Activated CD4-positive, alpha-beta T cell treated with anti-CD3 and anti-CD28 coated beads, Interleukin-2, amount 10 ng/mL, durations not matched to agents 24 days and 14 days (primary cell): ENCODE measurements at places on chromosomes 3 and 15. TPM values are rescaled to one million over a fixed set of nuclear protein-coding genes. Genes with fewer than 3 reads are reported as not detected.

- no peaks in the 10 kb centered on the region for H3K36me3 ChIP-seq
- DNase-seq, result no peak
- H3K4me1 ChIP-seq, result peaks cover 8% of the 10 kb centered on the region
- H3K27me3 ChIP-seq, result peaks cover 7% of the 10 kb centered on the region
- no peak overlapping the region for H3K27ac ChIP-seq
- no peak overlapping the region for H3K4me3 ChIP-seq
Measured at GRCh38 chr3:171851660-171852058, 8.5 kb downstream of the TMEM212 start.

C3orf49 gene
- not detected in 2 replicates for total RNA-seq

DNA sequence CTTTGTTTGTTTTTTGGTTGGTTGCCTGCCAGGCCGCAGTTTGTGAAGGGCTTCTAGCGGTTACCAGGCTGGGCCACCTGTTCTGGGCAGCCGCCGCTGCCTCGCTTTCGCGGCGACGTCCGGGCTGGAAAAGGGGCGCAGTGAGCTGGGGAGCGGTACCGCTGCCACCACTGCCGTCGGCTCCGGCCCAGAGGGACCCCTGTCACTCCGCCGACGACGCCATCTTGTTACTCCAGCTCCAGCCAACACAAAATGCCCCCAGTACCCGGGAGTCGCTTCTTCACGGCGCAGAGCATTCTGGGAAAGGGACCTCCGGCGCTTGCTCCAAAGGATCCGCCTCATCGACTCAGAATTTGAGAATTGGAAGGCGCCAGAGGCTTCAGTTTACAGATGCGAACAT is 238.8 kb downstream of the CDIN1 start:
- no peaks in the 10 kb centered on the region for H3K4me1 ChIP-seq
- H3K36me3 ChIP-seq, result no peaks in the 10 kb centered on the region
- no peaks in the 10 kb centered on the region for H3K27me3 ChIP-seq
- H3K4me3 ChIP-seq, result no peak overlapping the region
- no peak for DNase-seq

GRCh38 chr3:167288737-167289136 is 91.4 kb downstream of the ZBBX start:
- H3K4me1 ChIP-seq, result no peaks in the 10 kb centered on the region
- no peak overlapping the region for H3K4me3 ChIP-seq
- DNase-seq, result no peak
- no peaks in the 10 kb centered on the region for H3K27me3 ChIP-seq

DNA sequence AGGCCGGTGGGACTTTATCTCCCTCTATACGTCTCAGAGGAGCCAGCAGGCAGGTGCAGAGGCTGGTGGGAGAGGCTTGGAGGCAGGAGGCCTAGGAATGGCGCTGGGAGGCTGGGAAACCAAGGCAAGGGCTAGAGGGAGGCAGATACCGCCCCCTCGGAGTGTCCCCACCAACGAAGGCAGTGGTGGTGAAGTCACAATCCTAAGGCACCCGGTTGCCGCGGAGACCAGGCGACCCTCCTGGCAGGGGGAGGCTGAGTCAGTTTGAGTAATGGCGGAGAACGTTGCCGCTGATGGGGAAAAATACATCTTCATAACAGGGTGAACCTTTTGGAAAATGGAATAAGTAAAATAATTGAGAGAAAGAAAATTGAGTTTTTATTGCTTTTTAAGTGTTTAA is 29.9 kb upstream of the CACNA2D2 start:
- no peak overlapping the region for H3K27ac ChIP-seq
- DNase-seq, result no peak
- H3K27me3 ChIP-seq, result peaks cover 61% of the 10 kb centered on the region
- H3K4me1 ChIP-seq, result peaks cover 1% of the 10 kb centered on the region

GRCh38 chr3:59542276-59542675 is 492.5 kb upstream of the CFAP20DC start:
- no peaks in the 10 kb centered on the region for H3K36me3 ChIP-seq
- H3K4me1 ChIP-seq, result peaks cover 12% of the 10 kb centered on the region
- no peak overlapping the region for H3K27ac ChIP-seq
- no peak for DNase-seq
- no peaks in the 10 kb centered on the region for H3K27me3 ChIP-seq

DNA sequence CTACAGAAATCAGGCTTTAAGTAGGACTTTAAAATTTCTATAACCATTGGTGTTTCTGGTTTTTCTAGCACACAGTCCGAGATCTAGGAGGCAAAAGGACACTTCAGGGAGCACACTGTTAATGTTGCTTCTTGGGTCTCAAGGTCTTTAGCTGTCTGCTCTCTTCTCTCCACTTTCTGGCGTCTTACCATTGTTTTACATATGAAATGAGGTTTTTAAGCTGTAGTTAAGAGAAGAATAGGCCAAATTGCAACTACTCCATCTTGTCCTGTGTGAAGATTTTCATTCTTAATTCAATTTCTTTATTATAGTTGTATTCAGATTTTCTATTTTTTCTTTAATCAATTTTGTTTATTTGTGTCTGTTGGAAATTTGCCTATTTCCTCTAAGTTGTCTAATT is 151.4 kb downstream of the WNT7A start:
- H3K27me3 ChIP-seq, result peaks cover 26% of the 10 kb centered on the region
- no peaks in the 10 kb centered on the region for H3K36me3 ChIP-seq
- H3K27ac ChIP-seq, result no peak overlapping the region
- H3K4me3 ChIP-seq, result no peak overlapping the region

GRCh38 chr3:169836078-169836941 is 23.6 kb upstream of the LRRC34 start:
- no peak for DNase-seq
- H3K4me1 ChIP-seq, result no peaks in the 10 kb centered on the region
- H3K4me3 ChIP-seq, result no peak overlapping the region
- no peak overlapping the region for H3K27ac ChIP-seq
- H3K36me3 ChIP-seq, result no peaks in the 10 kb centered on the region

ATP13A4 gene
- total RNA-seq, result 0.88 and 2.1 TPM in 2 replicates

GRCh38 chr3:141828890-141829289 is 47.6 kb upstream of the ATP1B3 start:
- H3K4me1 ChIP-seq, result no peaks in the 10 kb centered on the region
- H3K36me3 ChIP-seq, result no peaks in the 10 kb centered on the region
- no peak for DNase-seq
- H3K4me3 ChIP-seq, result no peak overlapping the region
- H3K27ac ChIP-seq, result no peak overlapping the region

DNA sequence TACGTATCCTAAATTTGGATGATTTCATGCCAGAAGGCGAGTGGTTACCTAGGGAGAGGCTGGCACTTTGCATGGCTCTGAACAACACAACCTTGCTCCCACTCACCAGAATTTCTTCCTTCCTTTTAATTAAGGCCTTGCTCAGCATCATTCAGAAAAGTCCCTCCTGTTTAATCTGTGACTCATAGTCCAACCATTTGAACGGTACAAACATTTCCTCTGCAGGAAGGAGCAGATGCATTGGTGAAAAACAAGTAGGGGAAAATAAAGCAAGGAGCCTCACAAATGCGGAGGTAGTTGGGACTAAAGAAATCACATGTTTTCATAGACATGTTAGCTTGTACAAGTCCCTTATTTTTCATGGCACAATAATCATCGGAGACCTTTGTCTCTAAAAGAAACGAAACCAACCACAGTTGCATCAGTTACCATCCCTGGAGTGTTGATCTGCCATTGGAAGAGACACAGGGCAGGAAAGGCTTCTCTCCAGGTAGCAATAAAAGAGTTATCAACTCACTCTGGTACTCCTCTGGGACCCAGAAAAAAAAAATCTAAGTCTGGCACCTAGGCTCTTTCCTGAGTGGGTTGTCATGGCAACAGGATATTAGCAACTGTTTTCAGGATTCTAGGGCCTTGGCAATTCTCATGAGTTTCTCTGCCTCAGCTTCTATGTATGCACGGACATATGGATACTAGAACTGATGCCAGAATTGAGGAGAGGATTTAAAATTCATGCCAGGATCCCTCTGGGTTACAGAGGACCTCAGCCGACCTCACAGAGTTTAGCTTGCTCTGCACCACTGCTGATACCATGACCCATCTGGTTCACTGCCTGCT is 255.4 kb upstream of the ARPP21 start:
- no peak overlapping the region for H3K27ac ChIP-seq
- no peaks in the 10 kb centered on the region for H3K27me3 ChIP-seq
- H3K4me3 ChIP-seq, result no peak overlapping the region
- no peaks in the 10 kb centered on the region for H3K4me1 ChIP-seq

DNA sequence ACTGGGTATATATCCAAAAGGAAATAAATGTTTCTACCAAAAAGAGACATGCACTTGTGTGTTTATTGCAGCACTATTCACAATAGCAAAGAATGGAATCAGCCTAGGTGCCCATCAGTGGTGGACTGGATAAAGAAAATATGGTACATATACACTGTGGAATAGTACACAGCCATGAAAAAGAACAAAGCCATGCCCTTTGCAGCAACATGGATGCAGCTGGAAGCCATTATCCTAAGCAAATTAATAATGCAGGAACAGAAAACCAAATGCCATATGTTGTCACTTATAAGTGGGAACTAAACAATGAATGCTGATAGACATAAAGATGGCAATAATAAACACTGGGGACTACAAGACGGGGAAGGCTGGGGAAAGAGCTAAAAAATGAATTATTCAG is 102.9 kb downstream of the RPL39L start:
- H3K4me1 ChIP-seq, result peaks cover 51% of the 10 kb centered on the region
- no peak overlapping the region for H3K4me3 ChIP-seq
- no peak for DNase-seq
- no peaks in the 10 kb centered on the region for H3K27me3 ChIP-seq

DNA sequence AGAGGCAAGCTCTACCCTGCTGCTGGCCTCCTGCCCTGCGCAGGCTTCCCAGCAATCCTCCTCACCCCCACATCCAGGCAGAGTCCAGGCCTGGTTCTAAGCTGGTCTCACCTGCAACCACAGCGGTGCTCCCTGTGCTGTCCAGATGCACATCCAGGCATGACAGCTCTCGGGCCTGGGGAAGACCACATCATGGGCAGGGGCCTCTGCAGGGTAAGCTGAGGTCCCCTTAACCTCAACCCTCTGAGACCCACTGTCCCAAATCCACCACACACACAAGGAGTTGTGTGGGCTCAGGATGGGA is 10.8 kb downstream of the PLA2G4D start:
- H3K36me3 ChIP-seq, result no peaks in the 10 kb centered on the region
- H3K4me3 ChIP-seq, result no peak overlapping the region
- peaks cover 3% of the 10 kb centered on the region for H3K4me1 ChIP-seq
- peaks cover 12% of the 10 kb centered on the region for H3K27me3 ChIP-seq
- DNase-seq, result no peak
- no peak overlapping the region for H3K27ac ChIP-seq

DNA sequence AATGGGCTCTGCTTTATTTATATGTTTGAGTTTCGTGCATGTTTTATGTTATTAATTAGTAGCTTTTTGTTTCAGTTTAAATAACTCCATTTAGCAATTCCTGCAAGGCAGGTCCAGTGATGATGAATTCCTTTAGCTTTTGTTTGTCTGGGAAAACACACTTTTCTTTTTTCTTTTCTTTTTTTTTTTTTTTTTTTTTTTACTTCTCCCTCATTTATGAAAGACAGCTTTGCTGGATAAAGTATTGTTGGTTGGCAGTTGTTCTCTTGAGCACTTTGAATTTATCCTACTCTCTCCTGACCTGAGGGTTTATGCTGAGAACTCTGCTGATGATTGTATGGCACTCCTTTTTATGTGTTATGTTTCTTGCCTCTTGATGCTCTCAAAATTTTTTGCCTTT is 35.7 kb downstream of the TMEM39A start:
- DNase-seq, result no peak
- no peaks in the 10 kb centered on the region for H3K27me3 ChIP-seq
- no peak overlapping the region for H3K27ac ChIP-seq
- no peak overlapping the region for H3K4me3 ChIP-seq
- no peaks in the 10 kb centered on the region for H3K4me1 ChIP-seq

TMEM158 gene
- total RNA-seq, result 0.44 and 0.66 TPM in 2 replicates

DNA sequence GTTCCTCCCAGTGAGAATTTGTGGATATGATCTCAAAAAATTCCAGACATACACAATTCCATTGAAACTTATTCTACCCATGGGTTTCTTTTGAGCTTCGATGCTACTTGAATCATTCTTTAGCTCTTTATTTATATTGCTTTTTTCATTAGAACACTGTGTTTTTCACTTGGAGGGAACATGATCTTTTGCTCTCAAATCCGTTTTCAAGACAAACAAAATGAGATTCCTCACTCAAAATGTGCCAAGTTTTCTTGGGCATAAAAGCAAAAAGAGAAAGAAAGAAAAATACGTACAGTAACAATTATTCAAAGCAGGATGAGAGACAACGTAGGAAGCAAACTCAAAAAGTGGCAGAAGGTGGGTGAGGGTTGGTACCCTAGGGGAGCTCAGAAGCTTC is 118.8 kb upstream of the PDZRN3 start:
- no peak overlapping the region for H3K27ac ChIP-seq
- no peaks in the 10 kb centered on the region for H3K27me3 ChIP-seq
- no peak overlapping the region for H3K4me3 ChIP-seq
- H3K4me1 ChIP-seq, result no peaks in the 10 kb centered on the region

NTRK3 gene
- 0.37 and 1.6 TPM in 2 replicates for total RNA-seq

GRCh38 chr3:141391991-141392316 is 23.6 kb downstream of the ZBTB38 start:
- H3K27me3 ChIP-seq, result peaks cover 12% of the 10 kb centered on the region
- no peak overlapping the region for H3K4me3 ChIP-seq
- no peaks in the 10 kb centered on the region for H3K36me3 ChIP-seq
- H3K4me1 ChIP-seq, result peaks cover 9% of the 10 kb centered on the region

DNA sequence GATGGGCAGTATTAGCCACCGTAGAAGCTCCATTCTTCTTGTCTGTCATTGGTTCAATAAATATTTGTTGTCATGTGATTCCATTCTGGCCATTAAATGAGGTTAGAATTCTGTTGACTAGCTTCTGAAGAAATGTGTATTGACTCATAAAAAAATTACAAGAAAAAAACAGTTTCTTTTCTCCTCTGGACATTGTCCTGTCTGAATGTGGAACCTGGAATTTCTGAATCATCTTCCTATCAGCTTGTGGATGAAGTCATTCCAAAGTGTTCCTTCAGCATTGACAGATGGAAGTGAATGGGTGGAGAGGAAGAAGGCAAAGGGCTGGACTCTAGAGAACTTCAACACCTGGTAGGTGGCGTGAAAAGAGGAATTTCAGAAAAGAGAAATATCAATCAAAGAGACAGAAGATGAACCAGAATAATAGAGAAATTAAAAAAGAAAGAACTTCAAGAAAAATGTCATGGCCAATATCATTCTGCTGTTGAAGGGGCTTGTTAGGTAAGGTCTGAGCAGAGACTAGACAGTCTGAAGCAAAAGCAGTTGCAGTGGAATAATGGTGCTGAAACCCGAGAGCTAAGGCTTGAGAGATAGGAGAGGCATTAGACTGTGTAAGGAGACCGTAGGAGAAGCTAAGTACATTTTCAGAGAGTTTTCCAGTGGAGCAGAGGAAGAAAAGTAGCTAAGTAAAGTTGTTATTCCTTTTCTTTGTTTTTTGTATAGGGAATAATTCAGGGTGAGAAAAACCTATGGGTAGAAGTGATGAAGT is 806.6 kb downstream of the SQOR start:
- H3K27ac ChIP-seq, result no peak overlapping the region
- DNase-seq, result no peak
- no peaks in the 10 kb centered on the region for H3K36me3 ChIP-seq
- H3K4me3 ChIP-seq, result no peak overlapping the region

PAK6 gene
- 0.33 and 0.54 TPM in 2 replicates for total RNA-seq

GRCh38 chr15:95429345-95429744 is 901.2 kb upstream of the NR2F2 start:
- H3K36me3 ChIP-seq, result peaks cover 1% of the 10 kb centered on the region
- peaks cover 7% of the 10 kb centered on the region for H3K27me3 ChIP-seq
- no peak for DNase-seq
